ENCODE measurements at places on chromosomes 4 and X. TPM values are rescaled to one million over a fixed set of nuclear protein-coding genes. Genes with fewer than 3 reads are reported as not detected.

The AFM gene
- total RNA-seq = not detected

The SPACA5 gene
- total RNA-seq = not detected

The TMEM271 gene
- not detected for total RNA-seq

The VCX gene
- total RNA-seq = not detected

The CENPVL2 gene
- not detected for total RNA-seq

The FGG gene
- not detected for total RNA-seq

The ATP8A1 gene
- 2.4 TPM for total RNA-seq

The METAP1 gene
- total RNA-seq = 74.9 TPM

The DUSP21 gene
- not detected for total RNA-seq

The IL2RG gene
- 0.43 TPM for total RNA-seq

The SEL1L3 gene
- total RNA-seq = 32.2 TPM

The MAGEA6 gene
- not detected for total RNA-seq

The GEMIN8 gene
- total RNA-seq = 11.2 TPM

The AFP gene
- total RNA-seq = 0.57 TPM

The TSC22D3 gene
- 14.5 TPM for total RNA-seq

The RPS6KA6 gene
- total RNA-seq = under 0.01 TPM

The OTC gene
- total RNA-seq = not detected

The FAM241A gene
- total RNA-seq = 0.88 TPM
